ENCODE measurements at places on chromosomes 2 and 18. TPM values are rescaled to one million over a fixed set of nuclear protein-coding genes. Genes with fewer than 3 reads are reported as not detected.

Gene SLC5A6
- total RNA-seq = 123 TPM

DNA sequence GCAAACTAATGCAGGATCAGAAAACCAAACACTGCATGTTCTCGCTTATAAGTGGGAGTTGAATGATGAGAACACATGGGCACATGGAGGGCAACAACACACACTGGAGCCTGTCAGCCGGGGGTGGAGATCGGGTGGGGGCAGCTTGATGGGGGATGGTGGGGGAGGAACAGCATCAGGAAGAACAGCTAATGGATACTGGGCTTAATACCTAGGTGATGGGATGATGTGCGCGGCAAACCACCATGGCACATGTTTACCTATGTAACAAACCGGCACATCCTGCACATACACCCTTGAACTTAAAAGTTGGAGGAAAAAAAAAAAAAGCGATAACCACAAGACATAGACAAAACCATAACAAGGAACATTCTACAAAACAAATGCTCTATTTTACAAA, 10.4 kb downstream of the CHMP3 start:
- H3K27me3 ChIP-seq = no peaks in the 10 kb centered on the region
- peaks cover 13% of the 10 kb centered on the region for H3K4me1 ChIP-seq
- no peak overlapping the region for H3K27ac ChIP-seq
- H3K4me3 ChIP-seq = no peak overlapping the region

GRCh38 chr2:39018638-39019037, 102.2 kb downstream of the SOS1 start:
- no peaks in the 10 kb centered on the region for H3K27me3 ChIP-seq
- no peak overlapping the region for H3K4me3 ChIP-seq
- no peak overlapping the region for H3K27ac ChIP-seq
- peaks cover 4% of the 10 kb centered on the region for H3K36me3 ChIP-seq
- H3K4me1 ChIP-seq = peaks cover 3% of the 10 kb centered on the region

DNA sequence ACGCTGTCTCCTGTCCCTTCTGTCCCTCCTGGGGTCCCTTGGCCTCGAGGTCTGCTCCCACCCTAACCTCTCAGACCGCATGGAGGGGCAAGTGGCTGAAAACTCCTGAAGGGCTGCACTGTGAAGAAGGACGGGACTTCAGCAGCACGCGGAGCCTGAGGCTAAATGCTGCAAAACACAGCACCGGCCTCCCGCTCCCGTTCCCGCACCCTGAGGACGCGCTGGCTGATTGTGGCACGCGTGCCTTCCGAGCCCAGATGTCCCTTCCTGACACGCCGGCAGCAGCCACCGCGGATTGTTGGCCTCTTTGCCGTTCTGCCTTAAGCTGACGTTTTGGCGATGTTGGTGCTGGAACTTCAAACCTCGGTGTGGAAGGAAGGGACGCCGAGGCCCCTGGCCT, 125.9 kb upstream of the CTDP1 start:
- no peaks in the 10 kb centered on the region for H3K36me3 ChIP-seq
- no peak overlapping the region for H3K4me3 ChIP-seq
- no peaks in the 10 kb centered on the region for H3K27me3 ChIP-seq
- peak; percentile 50 for DNase-seq
